ENCODE measurements at places on chromosomes 5 and 9. TPM values are rescaled to one million over a fixed set of nuclear protein-coding genes. Genes with fewer than 3 reads are reported as not detected.

Gene COL15A1
- total RNA-seq, result 0.02 TPM

DNA sequence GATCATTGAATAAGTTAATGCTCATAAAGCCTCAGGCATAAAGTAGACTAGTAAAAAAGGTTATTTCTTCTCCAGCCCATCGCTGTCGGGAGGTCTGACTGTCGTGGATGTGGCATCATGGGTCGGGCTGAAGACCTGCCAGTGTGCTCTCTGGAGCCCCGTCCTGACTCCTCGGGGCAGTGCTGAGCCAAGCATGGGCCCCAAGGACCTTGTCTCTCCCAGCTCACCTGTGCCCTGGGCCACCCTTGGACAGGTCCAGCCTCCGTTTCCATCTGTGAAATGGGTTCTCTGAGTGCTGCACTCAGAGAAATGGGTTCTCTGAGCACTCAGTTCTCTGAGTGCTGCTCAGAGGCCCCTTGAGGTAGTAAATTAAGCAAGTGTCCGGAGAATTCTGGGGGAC is 269.0 kb downstream of the GADD45G start:
- DNase-seq, result no peak

DNA sequence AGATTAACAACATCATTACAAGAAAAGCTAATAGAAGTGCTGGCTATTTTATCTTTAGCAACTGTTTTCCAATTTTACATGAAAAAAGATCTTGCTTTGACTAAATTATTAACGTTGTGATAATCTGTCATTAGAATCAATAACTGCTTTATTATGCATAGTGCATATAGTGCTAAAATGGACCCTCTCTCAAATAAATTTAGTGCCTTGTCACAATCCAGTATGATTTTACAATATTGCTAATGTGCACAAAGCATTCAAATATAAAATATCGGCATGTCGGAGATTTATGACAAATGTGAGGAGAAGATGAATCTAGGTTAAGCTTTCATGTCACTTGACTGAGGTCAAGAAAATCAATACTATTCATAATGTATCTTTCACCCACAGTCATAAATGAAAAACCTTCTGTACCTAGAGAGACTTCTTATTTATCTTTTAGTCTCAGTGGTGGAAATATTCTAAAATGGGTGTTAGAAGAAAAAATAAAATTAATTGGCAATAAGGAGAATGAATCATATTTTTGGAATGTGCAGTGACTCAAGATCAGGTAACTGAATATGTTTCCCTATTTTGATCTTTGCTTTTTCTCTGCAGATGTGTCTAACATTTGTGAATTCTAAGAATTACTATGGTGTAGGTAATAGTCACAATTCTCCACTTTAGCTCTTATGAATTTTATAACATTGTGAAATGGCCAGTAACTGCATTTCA is 672.9 kb upstream of the GRAMD2B start:
- no peak for DNase-seq

GRCh38 chr5:103258957-103259704 is 568 bp downstream of the MACIR start:
- peak; percentile 60 for DNase-seq

- DNase-seq, result no peak
Observed at GRCh38 chr9:35306283-35306682, 144.5 kb downstream of the UNC13B start.

Gene PRRX2
- total RNA-seq, result 6.2 TPM

DNA sequence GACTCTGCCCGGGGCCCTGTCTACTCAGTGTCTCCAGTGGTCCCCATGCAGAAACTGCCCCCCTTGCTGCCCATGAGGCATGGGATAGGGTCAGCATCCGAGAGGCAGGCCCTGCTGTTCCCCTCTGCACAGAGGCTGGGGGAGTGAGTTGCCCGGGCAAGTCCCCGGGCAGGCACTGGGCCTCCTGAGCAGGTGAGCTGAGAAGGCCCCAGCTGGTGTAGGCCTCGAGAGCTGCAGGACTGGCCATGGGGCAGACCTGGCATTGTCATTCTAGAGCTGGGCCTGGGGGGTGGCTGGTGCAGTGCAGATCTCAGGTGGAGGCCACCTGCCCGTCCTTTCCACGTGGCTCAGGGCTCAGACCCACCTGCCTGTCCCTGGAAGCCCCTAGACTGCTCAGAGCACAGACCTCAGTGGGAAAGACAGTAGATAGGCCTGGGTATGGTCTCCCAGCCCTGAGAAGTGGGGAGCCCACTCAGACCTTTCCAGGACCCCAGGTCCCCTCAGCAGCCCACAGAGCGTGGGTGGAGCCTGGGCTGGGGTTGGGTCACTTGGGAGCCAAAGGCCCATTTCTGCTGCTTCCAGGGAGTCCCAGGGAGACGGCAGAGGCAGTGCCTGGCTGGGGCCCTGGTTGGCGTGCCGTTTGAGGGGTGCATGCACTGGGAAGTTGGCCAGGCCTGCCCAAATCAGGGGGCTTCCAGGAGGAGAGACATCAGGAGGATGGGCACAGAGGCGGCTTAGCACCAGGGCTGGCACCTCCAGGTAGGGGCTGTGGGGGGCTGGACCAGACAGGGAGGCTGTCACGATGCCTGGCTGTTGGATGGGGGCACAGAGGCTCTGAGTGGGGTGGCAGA is 4.8 kb upstream of the NOTCH1 start:
- no peak for DNase-seq

DNA sequence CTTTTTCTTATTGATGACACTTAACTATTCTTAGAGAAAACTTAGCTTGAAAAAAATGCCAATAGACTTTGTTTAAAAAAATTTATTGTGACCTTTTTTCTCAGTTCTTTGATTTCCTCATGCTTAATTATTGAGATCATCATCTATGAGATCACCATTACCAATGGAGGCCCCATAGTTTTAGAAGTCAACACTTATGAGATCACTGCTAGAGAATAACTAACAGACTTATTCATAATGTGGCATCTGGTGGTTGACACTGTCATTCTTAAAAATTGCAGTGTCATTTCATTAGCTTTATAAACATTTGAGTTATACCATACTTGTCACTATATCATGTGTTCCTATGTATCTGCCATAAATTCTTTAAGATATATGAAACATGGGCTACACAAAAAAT is 14.9 kb upstream of the FEM1C start:
- DNase-seq, result no peak

DNA sequence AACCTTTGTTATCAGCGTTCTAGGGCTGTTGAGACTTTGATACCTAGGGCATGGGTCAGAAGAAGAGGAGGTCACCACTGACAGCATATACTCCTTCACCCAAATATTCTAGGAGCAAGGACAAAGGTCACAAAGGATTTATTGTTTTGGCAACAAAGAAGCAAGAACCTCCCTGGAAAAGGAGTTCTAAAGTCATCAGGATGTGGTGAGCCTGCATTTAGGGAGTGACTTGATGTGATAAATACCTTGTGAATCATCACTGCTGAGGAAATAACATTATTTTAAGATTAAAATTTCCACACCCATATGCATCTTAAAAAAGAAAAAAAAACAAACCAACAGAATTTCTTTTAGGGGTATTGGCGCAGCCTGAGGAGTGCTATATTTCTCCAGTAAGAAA is 13.9 kb downstream of the IFNA1 start:
- no peak for DNase-seq

- DNase-seq, result no peak
Observed at GRCh38 chr5:2000591-2000990, 117.9 kb upstream of the IRX4 start.

Gene OMD
- total RNA-seq, result not detected

DNA sequence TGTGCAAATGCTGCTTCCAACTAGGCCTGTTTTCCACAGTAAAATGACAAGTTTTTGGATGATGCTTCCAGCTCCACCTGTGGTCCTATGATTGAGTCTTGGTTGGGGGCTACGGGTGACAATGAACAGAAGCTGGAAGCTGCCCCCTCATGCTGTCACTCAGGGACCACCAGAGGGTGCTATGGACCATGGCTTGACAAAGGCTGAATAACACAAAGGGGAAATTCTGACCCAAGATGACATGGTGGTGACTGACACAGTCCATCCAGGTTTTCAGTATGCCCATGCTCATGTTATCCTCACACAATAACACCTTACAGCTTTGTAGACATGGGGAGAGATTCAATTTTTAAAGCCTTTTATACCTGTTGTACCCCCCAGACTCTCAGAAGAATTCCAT is 23.9 kb upstream of the SAP30L start:
- no peak for DNase-seq

DNA sequence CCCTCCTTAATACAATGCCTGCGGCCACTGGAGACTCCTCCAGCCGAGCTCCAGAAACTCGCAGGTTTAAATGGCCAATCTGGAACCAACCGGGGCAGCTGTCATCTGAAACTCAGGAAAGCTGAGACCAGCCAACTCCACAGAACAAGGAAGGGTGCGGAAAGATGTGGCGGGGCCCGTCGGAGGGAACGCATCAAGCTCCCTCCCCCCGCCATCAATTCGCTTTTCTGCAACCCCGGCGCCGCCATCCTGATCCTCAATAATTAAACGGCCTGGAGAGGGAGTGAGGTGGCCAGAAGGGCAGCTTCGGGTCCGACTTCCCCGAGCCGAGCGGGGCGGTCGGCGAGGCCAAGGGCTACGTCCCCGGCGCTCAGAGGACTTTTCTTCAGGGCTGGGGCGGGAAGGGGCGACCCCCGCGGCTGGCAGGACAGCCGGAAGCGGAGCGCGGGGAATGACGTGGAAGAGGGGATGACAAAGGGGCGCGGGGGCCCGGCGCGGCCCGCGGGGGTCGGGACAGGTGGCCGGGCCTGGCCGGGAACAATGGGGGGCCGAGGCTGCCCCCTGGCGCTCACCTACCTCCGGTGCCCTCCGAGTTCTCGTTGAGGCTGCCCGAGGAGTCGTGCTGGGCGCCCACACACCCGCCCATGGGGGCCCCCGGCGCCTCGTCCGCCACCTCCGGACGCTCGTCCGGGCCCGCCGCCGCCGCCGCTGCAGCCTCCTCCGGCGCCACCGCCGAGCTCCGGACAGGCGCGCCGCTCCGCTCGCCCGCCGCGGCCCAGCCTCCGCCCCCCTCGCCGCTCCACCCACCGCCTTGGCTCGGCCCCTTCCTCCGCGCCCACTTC is at the start of gene UBTD2:
TSS of gene UBTD2 (minus strand) at position 745 of the 842 bp plus-strand sequence. CDS start at position 646, 99 bp downstream.
- DNase-seq, result peak; percentile 74

DNA sequence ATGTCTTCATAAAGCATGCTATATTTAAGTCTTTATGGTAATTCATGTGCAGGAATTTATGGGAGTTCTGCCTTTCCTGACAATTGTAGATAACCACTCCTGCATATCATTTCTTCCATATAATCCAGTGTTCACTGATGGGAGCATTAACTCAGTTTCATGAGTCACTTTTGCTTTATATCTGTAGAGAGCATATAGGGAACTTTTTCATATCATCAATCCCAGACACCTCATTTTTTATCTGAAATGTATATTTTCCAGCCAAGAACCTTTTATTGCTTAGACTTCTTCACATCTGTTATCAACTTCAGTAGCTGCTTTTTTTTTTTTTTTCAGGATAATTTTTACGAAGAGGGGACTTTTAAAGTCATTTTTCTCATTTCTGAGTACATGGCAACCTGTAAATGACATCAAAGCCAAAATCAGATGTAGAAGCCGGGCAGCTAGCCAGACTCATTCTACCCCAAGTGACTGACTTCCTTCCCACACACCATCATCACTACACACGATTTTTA is 41.1 kb downstream of the NFX1 start:
- DNase-seq, result no peak

DNA sequence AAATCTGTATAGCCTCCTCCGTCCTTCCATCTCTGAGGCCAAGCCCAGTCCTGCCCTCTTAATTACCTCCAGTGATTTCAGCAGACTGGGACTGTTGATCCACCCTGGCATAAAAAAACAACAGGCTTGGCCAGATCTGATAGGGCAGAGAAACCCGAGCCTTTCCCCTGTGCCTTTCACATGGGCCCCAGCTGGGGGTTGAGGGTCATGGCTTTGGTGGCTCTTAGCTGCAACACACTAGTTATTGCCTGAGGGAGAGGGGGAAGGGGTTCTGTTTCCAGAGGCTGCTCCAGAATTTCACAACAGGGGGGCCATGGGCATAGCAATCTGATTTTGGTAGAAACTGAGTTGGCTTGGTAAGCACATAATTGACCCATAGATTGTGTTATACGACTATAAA is 21.2 kb upstream of the PANK3 start:
- no peak for DNase-seq

Gene SPEF2
- 4.6 TPM for total RNA-seq

GRCh38 chr5:81068635-81069034 is 108.5 kb downstream of the RASGRF2 start:
- no peak for DNase-seq

DNA sequence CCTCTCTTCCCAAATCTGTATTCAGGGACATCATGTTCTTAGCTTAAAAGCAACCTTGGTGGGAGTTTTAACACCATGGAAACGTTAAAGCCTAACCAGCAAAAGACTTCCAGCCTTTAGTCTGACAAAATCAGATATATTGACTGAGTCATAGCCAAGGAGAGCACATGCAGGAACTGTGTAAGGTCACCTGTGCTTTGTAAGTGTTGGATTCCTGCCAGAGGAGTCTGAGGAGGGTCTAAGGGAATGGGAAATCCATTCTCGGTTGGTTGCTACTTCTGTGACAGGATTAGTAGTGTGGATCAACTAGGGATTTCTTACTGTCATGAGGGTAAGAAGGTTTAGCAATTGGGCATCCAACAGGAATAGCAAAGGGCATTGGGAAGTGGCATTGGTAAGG is 142.0 kb upstream of the CHD1 start:
- no peak for DNase-seq

Gene PCDHB11
- total RNA-seq, result not detected

Gene KCNV2
- not detected for total RNA-seq

Gene GMCL2
- not detected for total RNA-seq

DNA sequence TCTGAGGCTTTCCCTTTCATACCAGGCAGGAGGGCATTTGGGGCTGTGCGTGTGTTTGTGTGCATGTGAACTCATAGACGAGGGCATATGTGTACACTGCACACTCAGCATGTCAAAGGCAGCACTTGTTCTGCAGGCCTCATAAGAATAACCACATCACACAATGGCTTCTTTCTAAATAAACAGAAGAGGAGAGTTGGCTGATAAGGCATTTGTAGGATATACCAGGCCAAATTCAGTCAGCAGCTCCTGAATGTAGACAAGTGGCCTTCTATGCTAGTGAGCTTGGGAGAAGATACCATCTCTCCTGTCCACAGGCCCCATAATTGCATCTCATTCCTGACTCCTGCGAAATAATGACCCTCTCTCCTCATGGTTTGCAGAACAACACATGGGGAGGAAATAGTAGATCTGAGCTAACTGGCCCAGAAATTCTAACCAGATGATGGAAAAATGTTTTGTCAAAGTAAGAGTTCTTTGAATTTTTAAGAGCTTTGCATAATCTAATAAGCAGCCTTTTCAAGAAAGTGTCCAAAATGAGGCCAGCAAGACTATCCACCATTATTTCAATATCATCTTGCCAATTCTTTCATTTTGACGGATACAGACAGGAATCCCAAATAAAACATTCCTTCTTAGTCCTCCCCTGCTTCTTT is 60.5 kb upstream of the GAS1 start:
- DNase-seq, result no peak

Gene CD72
- total RNA-seq, result 8.3 TPM

- no peak for DNase-seq
Observed at GRCh38 chr9:85536514-85536913, 205.2 kb downstream of the AGTPBP1 start.

Gene NEUROG1
- total RNA-seq, result not detected

GRCh38 chr9:96188571-96188970 is 113.4 kb downstream of the HSD17B3 start:
- no peak for DNase-seq
